ENCODE measurements at places on chromosomes 16 and 17. TPM values are rescaled to one million over a fixed set of nuclear protein-coding genes. Genes with fewer than 3 reads are reported as not detected.

CDYL2 gene
- 27.3 TPM for total RNA-seq

- H3K4me1 ChIP-seq, result peaks cover 12% of the 10 kb centered on the region
- peak overlapping the region; percentile 53 for H3K27ac ChIP-seq
- H3K27me3 ChIP-seq, result no peaks in the 10 kb centered on the region
- DNase-seq, result peak; percentile 82
Observed at GRCh38 chr16:11128211-11129141, 127.5 kb downstream of the SOCS1 start.

- H3K27me3 ChIP-seq, result no peaks in the 10 kb centered on the region
- H3K36me3 ChIP-seq, result no peaks in the 10 kb centered on the region
Observed at GRCh38 chr17:65359016-65359415, 202.4 kb downstream of the AXIN2 start.

DNA sequence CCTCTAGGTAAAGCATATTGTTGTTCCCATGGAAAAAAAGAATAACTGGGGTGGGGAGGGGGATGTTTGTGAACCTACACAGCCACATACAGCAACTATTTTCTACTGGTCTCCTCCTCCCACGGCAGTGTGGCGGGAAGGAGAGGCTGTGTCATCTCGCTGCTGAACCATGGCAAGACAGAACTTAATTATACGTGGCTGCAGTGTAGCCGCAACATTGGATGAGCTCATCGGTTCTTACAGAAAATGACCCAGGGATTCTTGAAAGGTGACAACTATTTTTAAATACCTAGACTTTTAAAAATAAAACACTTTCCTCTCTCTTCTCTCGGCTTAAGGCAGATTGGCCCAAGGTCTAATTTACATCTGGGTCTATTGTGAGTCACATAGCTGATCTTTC is 19.8 kb upstream of the TEKT3 start:
- no peaks in the 10 kb centered on the region for H3K4me1 ChIP-seq
- no peak overlapping the region for H3K27ac ChIP-seq
- no peaks in the 10 kb centered on the region for H3K36me3 ChIP-seq

- peak overlapping the region; percentile 43 for H3K27ac ChIP-seq
- H3K36me3 ChIP-seq, result no peaks in the 10 kb centered on the region
- no peak overlapping the region for H3K4me3 ChIP-seq
Observed at GRCh38 chr16:85422632-85423550, 190.2 kb upstream of the GSE1 start.

GRCh38 chr17:3804503-3804931 is 3.5 kb upstream of the ITGAE start:
- DNase-seq, result no peak
- no peaks in the 10 kb centered on the region for H3K4me1 ChIP-seq
- H3K4me3 ChIP-seq, result no peak overlapping the region
- H3K36me3 ChIP-seq, result peaks cover 6% of the 10 kb centered on the region
- H3K27ac ChIP-seq, result no peak overlapping the region

TMEM235 gene
- not detected for total RNA-seq

TMIGD1 gene
- not detected for total RNA-seq

GRCh38 chr17:29728490-29728889 is 105.8 kb upstream of the CORO6 start:
- no peaks in the 10 kb centered on the region for H3K27me3 ChIP-seq
- H3K36me3 ChIP-seq, result no peaks in the 10 kb centered on the region
- no peak overlapping the region for H3K4me3 ChIP-seq
- DNase-seq, result no peak
- no peaks in the 10 kb centered on the region for H3K4me1 ChIP-seq

GRCh38 chr17:57892146-57892819 is 42.4 kb upstream of the MRPS23 start:
- H3K4me1 ChIP-seq, result peaks cover 52% of the 10 kb centered on the region
- no peaks in the 10 kb centered on the region for H3K36me3 ChIP-seq
- peak; percentile 96 for DNase-seq
- H3K27ac ChIP-seq, result peak overlapping the region; percentile 90
- H3K27me3 ChIP-seq, result no peaks in the 10 kb centered on the region

DNA sequence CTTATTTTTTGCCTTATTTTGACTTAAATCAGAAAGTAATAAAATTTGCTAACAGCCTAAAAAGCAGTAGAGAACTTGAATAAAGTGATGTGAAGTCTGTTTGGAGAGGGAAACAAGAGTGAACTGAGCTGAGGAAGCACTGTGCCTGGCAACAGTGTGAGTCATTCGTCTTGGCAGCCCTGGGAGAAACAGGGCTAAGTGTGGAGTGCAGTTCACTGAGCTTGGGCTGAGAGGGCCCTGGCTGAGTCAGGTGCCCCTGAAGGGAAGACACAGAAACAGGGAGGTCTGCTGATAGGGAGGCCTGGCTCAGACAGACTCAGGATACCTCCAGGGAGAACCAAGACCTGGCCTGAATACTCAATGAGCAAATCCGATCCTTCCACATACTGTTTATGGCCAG is 132.1 kb downstream of the HS3ST4 start:
- no peak overlapping the region for H3K4me3 ChIP-seq
- no peak for DNase-seq
- H3K27me3 ChIP-seq, result no peaks in the 10 kb centered on the region
- no peaks in the 10 kb centered on the region for H3K36me3 ChIP-seq

- no peak overlapping the region for H3K4me3 ChIP-seq
- no peaks in the 10 kb centered on the region for H3K36me3 ChIP-seq
- H3K4me1 ChIP-seq, result no peaks in the 10 kb centered on the region
Observed at GRCh38 chr16:89048090-89048725, 45.4 kb upstream of the ACSF3 start.

DNA sequence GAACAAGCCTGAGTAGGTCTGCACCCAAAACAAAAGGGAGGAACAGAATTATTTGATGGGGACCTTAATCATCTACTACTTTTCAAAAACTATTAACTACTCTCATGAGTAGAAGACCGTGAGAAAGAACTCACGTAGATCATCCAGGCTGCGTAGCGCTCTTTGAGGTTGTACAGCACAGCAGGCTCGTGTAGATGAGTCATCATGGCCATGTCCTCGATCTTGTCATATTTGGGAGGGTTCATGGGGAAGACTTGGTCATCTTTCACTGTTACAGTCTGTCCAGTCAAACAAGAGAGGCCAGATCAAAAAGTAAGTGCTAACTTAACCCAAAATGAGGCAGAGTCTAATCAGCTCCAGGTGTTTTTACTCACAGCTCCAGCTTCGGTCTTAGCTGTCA is 2.3 kb downstream of the MYH1 start:
- H3K27me3 ChIP-seq, result no peaks in the 10 kb centered on the region
- no peak overlapping the region for H3K27ac ChIP-seq
- no peak overlapping the region for H3K4me3 ChIP-seq
- no peaks in the 10 kb centered on the region for H3K4me1 ChIP-seq
- no peaks in the 10 kb centered on the region for H3K36me3 ChIP-seq
- no peak for DNase-seq

DNA sequence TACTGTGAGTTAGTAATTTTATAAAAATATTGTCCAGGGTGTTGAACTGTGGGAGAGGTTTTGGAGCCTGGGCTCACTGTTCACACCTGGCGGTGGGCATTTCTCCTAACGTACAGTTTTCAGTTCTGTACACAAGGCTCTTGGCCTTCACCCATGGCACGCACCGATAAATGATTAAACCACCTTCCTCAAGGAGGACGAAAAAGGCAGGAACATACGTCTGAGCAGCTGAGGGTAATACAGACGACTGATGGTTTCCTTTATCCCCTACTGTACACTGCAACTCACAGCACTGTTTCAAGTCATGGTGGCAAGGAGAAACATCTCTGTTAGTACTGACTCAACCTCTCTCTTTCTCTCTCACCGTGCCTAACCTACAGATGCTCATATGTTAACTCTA is 1.4 kb upstream of the ST6GALNAC1 start:
- H3K36me3 ChIP-seq, result no peaks in the 10 kb centered on the region
- DNase-seq, result no peak
- peak overlapping the region; percentile 81 for H3K27ac ChIP-seq
- no peaks in the 10 kb centered on the region for H3K27me3 ChIP-seq

WSCD1 gene
- total RNA-seq, result 14.5 TPM
